Smooth muscle cell of the brain vasculature (primary cell): ENCODE measurements at places on chromosomes 4 and X.
A peak's percentile ranks its signal among the peaks of the same experiment; 100 is the strongest.

GRCh38 chr4:150056569-150056968 is 21.7 kb upstream of the DCLK2 start:
- no peak for DNase-seq

- no peak for DNase-seq
These were observed 29.1 kb upstream of the CD38 start for GRCh38 chr4:15749001-15749400.

GRCh38 chrX:129360175-129360574 is 163.1 kb downstream of the SMARCA1 start:
- peak; percentile 3 for DNase-seq

GRCh38 chrX:101190736-101191135 is 28.9 kb upstream of the DRP2 start:
- DNase-seq: no peak

- no peak for DNase-seq
These were observed 39.3 kb downstream of the ING2 start for GRCh38 chr4:183544109-183544508.
